Skeletal muscle cell (primary cell): ENCODE measurements at places on chromosomes 5 and 9.

DNA sequence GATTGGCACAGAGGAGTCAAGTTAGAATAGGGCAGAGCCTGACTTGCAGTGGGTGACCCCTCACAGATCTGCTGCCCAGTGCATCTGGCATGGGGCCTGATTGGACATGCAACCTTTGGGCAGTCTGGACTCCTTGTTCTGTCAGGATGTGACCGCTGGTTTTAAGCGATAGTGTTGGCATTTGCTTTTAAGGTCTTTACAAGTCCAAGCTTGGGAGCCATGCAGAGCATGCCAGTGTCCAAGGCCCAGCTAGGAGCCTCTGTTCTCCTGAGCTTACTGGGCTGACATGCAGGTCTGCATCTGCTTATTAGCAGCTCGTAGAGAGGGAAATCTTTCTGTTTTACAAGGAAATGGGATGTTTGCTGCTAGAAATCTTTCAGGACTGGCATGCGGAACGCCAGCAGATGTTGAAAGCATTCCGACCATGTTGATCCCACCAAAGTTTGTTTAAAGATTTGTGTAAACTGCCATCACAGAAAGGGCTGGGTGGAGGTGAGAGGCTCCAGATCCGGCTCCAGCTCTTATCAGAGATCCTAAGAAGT lies 27.5 kb downstream of the GADD45G start:
- DNase-seq = no peak

DNA sequence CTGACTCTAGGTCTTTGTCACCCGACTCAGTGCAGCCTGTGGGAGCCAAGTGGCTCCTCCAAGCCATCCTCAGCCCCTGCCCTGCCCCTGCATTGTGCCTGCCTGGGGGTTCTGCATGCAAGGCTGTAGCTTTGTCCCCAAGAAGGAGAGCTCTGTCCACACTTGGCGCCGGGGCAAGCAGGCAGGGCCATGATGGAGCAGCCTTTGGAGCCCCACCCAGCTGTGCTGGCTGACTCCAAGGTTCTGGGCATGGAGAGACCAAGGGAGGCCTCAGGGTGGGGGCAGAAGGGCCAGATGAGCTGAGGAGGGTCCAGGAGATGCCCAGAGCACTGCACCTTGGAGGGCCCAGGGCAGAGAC lies 226.2 kb downstream of the CACNA1B start:
- DNase-seq = no peak

GRCh38 chr5:117788596-117788995 lies 1199.8 kb downstream of the DTWD2 start:
- no peak for DNase-seq

DNA sequence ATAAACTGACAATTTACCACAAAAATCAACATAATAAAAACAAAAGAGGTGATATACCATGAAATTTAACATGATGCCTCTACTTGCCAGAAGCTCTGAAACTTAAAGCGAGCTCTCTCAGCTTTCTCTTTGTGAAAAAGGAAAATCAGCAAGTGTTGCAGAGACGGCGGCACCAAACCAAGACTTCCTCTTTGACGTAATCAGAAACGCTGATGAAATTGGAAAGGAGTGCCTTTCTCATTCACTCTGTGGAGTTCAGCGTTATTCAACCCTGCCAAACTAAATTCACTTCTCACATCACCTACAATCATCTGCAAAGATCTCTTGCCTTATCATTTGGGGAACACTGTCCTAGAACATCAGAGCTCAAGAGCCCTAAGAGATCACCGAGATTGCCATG lies 32.2 kb downstream of the ANXA6 start:
- no peak for DNase-seq

DNA sequence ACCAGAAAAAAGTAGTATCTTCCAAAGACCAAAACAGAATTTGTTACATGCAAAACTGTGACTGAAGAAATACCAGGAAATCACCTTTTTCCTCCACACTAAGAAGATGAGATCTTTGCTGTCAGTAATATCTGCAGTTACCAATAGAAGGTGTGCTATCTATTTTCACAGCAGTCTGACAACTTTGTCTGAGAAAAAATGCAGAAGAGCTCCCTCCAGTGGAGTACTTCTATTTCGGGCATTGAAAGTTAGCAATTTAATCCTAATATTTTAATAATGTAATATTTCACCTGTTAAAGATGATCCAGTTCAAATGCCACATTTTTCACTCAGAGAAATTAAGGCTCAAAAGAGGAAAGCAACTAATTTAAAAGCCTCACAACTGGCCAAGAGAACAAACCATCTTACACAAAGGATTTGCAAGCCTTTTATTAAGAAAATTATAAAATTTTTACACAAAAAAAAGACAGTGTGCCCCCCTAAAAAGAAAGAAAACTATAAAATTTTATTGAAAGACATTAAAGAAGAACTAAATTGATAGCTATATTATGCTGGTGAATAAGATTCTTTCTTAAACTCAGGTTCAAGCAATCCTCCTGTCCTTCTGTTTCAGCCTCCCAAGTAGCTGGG lies 50.6 kb downstream of the DEPDC1B start:
- DNase-seq = peak; percentile 4

DNA sequence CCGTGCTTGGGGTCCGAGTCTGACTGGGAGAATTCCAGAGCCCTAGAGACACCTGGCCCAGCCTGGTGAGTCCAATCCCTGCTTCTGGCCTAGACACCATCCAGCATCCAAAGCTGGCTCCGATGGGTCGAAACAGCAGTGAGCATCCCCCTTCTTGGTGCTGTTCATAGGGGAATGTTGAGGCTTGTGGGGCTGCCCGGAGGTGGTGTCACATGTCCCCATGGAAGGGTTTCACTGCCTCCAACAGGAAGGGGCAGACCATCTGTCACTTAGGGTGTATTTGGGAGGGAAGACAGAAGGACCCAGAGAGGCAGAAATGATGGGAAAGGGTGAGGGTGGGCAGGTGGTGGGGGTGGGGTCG lies 13.9 kb downstream of the C9orf50 start:
- DNase-seq = no peak

DNA sequence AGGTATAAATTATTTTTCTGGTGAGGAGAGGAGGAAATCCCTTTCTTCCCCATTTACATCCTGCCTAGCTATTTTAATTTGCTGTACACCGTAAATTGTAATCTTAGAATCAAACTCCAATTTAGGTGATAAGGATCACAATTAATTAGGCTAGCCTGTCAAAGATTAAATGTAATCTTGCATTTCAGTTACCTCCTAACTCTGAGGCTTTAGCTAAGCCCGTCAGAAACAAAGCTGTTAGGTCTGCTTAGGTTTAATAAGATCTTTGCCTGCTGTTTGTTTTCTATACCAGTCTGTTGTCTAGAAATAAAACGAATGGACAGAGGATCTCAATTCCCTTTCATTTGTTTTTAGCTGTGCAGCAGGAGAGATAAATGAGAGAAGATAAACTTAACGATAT lies 51.5 kb downstream of the PIK3R1 start:
- DNase-seq = no peak

DNA sequence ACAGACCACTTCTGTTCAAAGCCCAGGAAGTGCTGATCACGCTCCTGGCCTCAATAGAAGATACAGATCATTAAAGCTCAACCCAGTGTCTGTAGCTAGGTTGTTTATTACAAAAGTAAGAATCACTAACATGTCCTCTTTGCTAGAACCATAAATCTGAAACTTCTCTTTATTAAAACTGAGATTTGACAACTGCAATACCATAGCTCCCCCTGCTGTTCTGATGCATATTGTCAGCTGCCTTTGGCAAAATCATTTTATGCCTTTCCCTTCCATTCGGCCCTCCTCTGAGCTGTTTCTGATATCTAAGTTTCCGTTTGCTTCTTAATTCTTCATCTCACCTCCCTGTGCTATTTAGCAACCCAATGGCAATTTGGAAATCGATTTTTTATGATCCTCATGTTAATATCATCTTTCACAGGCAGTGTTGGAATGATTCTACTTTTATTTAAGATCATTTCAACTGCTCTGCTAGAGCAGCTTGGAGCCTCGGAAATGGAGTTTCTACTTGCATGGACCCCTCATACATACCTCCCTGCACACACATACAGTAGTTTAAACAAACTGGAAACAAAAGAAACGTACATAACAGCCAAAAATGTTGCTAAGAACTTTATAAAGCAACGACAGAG lies 998.8 kb downstream of the MAT2B start:
- peak; percentile 12 for DNase-seq

DNA sequence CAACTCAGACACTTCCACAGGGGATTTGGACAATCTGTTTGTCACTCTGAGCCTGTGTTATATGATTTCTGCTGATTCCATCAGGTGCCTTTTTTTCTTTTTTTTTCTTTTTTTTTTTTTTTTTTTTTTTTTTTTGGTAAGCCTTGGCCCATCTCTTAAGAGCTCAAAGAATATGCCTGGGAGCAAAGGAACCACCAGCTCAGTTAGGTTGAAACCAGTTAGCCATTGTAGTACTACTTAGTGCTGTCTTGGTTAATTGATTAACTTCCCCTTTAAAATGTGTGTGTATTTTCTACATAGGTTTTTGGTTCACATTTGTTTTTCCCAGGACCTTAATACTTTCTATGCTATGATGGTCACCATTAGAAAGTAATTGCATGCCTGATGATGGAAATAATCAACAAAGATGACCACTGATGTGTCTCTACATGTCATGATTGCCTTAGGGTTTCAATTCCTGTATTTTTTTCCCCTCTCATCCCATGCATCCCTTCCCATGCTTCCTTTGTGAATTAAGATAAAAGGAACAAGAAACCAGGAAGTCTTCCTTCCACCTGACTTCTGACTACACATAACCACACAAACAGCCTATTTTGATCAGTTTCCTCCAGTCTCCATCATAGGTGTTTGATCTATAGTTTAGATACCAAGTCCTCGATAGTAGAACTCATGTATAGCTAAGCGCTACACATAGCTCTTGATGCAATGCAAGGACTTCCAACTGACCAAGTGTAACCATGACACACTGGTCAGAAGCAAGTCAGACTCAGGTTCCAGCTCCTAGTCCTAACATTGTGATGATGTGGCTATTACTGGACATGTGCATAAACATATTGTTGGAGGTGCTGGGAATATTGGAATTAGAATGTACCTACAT lies 306.1 kb downstream of the EFNA5 start:
- no peak for DNase-seq

GRCh38 chr5:78275998-78276543 lies 18.4 kb downstream of the AP3B1 start:
- DNase-seq = no peak

- no peak for DNase-seq
These were observed 16.9 kb downstream of the C9orf85 start for GRCh38 chr9:71928376-71928775.

- peak; percentile 76 for DNase-seq
These were observed 11.7 kb upstream of the FGF1 start for GRCh38 chr5:142697356-142698255.
